ENCODE measurements at places on chromosomes 6 and 20.

GRCh38 chr6:91428953-91429560 lies 842.2 kb upstream of the MAP3K7 start:
- no peak for DNase-seq

- peak; percentile 54 for DNase-seq
Measured at GRCh38 chr6:43924222-43924702, 154.3 kb downstream of the VEGFA start.

GRCh38 chr6:1606780-1607515 lies 2.8 kb upstream of the FOXC1 start:
- DNase-seq: no peak

- DNase-seq: no peak
Measured at GRCh38 chr20:58652606-58653294, 1.7 kb downstream of the STX16 start.

GRCh38 chr6:113782636-113783035 lies 74.5 kb upstream of the MARCKS start:
- DNase-seq: no peak

DNA sequence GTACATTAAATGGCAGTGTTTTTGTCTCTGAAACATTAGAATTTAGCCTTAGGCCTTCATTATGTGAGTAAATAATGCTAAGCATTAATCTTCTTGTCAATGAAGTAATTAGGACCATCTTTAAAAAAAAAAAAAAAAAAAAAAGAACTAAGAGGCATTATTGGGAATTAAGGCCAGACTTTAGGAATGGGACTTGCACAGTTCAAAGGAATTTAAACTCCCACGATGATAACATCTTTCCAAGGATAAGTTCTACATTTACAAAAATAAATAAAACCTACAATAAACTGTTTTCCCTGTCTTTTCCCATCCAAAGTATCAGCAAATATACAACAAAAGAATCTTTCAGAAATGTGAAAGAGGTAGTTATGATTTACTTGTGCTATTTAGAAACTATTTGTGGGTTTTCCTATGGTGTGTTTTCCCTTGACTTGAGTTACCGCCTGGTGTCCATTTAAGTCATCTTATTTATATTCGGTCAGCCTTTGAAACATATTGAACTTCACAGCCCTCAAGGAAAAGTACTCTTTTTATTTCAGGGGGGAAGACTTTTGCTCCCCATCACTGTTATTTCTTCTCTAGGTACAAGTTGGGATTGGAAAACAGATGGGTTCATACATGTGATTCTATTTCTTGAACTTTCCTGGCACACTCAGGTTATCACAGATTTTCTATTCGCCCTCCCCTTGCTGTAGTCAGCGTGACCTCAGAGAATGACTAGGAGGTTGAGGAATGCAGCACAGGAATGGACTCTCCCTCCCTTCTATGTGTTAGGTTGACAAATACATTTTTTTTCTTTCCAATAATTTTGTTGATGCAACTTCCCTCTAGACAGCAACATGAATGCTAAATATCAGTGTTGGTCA lies 13.6 kb downstream of the STMND1 start:
- DNase-seq: peak; percentile 78

DNA sequence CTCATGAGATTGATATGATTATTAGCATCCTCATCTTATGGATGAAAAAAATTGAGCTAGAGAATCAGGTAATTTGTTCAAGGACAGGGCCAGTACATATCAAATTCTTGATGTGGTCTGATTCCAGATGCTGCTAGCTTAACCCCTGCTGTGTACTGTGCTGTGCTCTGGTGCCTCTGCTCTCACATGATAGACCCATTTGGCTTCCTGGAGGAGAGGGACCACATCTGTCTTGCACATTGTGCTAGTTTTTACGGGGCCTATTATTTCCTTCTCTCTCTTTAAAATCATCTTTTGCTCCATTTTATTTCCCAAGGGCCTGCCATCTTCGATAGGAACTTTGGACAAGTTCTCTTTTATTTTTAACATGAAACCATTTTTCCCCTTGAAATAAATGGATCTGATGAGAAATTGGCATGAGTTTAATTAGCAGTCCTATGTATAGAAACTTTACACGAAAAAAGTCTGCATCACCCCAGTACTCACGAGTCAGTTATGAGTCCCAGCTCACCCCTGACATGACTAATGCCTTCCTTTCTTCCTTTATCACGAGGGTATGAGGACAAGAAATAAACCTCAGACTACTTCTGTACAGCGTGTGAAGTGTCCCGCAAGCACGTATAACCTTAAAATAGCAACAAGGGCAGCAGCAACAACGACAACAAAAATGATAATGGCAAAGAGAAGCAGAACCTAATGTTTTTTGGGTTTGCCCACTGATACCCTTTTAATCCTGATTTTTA lies 26.5 kb downstream of the CD109 start:
- peak; percentile 96 for DNase-seq

GRCh38 chr20:17431621-17432364 lies 99.4 kb downstream of the BFSP1 start:
- DNase-seq: peak; percentile 38

Data from LHCN-M2 (cell line).